T-cell (primary cell): ENCODE measurements at places on chromosomes 6 and 20. TPM values are rescaled to one million over a fixed set of nuclear protein-coding genes. Genes with fewer than 3 reads are reported as not detected.

DNA sequence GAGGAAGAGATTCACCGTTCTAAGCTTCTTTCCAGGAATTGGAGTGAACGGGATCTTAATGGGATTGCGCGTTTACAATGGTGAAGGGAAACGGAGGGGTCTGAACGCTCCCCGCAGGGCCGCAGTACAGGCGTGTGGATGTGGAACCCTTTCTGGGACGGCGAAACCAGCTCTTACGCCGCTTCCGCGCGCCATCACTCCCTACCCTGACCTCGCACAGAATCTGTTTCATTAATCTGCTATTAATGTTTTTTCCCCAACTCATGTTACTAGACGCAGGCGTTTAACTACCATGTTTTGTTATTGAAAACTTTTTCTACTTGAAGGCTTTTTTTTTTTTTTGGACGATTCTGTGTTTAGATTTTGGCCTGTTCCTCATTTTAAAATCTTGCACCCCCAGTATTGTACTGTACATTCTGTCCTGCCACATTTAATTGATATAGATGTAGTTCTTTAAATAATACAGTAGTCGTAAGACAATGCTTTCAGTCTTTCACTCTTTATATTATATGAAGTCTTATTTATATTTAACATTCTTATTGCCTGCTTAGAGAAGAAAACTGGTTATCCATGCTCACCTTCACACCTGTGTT lies 696 bp upstream of the SUPT3H start:
- DNase-seq: no peak
- H3K27ac ChIP-seq: peak overlapping the region; percentile 97
- H3K36me3 ChIP-seq: no peaks in the 10 kb centered on the region
- peak overlapping the region; percentile 91 for H3K4me3 ChIP-seq

DNA sequence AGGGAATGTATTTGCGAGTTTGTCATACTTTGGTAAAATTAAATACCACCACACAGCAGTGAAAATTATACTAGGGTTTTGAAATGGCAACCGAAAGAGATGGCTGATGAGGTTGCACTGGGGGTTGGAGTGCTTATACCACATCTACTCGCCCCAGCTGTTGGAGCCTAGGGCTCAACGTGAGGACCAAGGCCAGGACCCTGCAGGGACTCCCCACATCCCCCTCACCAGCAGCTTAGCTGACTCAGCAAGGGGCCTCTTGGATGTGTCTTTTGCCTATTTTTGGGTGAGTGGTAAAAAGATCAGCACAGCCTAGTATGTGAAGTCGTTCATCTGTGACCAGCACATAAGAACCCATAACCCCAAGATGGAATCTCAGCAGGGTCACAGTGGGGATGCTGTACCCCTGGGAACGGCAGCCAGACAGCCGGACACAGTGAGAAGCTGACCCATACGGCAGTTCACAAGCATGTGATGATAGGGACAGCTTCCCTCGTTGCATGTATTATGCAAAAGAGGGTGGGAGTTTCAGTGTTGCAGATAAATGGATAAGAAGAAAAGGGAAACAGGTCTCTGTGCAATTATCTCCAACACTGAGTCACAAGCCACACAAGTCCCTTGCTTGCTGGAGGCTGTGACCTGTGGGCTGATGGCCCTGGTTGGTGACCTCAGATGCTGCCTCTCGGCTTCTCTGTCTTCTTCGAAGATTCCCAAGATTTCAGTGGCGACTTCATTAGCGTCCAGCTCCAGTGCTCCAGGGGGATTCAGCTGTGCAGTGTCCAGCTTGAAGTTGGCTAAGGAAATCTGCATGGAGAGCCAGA lies 20.9 kb upstream of the SPO11 start:
- no peak overlapping the region for H3K27ac ChIP-seq
- no peaks in the 10 kb centered on the region for H3K4me1 ChIP-seq
- H3K36me3 ChIP-seq: no peaks in the 10 kb centered on the region
- no peaks in the 10 kb centered on the region for H3K27me3 ChIP-seq
- H3K4me3 ChIP-seq: no peak overlapping the region

Gene NOP56
- total RNA-seq: 279 TPM

Gene BRD2
- 358 TPM for total RNA-seq

DNA sequence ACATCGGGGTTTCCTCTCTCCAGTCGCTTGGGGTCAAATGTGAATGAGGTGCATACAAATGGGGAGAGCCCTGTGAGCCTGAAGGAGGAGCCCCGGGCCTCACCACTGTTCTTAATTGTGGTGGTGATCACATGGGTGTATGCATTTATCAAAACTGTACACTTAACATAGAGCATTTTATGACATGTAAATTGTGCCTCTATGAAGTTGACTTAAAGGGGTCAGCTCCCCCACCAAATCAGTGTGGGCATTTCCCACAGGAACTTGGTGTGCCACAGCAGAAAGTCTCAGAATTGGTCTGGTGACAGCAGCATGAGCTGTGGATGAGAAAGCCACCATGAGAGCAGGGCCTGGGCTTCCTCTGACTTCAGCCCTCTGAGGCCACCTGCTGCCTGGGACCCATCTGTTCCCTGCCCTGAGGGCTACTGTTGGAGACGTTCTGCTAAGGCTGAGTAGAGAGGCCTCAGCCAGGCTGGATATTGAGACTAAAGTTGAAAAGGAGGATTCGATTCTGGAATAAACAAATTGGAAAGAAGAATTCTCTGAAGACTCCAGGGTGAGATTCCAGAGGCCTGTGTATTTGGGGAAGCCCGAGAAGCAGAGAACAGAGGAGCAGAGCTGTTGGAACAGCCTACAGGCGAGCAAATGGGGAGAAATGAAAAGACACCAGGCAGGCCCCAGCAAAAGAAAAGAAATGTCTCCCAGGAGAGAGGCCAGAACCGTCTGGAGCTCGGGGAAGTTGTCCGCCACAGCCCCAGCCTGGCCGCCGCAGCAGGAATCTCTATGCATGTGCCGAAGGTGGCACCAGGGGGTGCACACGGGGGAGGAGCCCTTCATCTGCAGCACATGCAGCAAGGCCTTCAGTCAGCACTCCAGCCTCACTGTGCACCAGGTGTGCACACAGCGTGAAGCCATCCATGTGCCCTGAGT lies 37.6 kb upstream of the XRN2 start:
- no peak overlapping the region for H3K4me3 ChIP-seq
- H3K36me3 ChIP-seq: no peaks in the 10 kb centered on the region
- peaks cover 15% of the 10 kb centered on the region for H3K27me3 ChIP-seq

Gene HLA-DRB1
- total RNA-seq: 23.4 TPM

Gene SRMS
- not detected for total RNA-seq

DNA sequence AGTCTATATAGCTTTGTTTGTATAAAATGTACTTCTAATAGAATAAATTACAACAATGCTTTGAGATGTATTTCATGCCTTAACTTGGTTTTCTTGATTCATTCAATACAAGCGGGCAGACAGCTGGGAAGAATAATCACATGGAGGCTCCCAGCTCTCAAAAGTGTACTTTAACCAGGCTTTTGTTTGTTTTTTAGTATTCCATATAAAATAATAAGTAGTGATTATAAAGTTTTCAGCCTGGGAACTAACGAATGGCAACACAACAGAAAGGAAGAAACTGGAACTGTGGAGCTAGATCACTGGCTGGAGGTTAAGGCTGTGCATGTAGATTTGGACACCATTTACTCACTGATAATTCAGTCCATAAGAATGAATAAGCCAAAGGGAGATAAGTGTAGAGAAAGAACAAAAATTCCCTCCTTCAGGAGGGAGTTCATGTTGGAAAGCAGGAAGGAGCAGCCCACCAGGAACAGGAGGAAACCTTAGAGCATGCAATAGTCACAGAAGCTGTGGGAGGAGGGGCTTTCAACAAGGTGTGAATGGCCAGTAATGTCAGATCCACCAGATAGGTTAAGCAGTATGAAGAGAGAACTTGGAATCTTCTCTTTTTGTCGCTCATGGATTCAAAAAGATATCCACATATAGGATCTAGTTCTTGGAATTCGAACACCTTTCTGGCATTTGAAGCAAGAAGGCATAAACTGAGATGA lies 41.2 kb upstream of the SLC35D3 start:
- no peak overlapping the region for H3K27ac ChIP-seq
- no peaks in the 10 kb centered on the region for H3K36me3 ChIP-seq
- no peak overlapping the region for H3K4me3 ChIP-seq
- H3K27me3 ChIP-seq: no peaks in the 10 kb centered on the region
- no peak for DNase-seq

- H3K27ac ChIP-seq: no peak overlapping the region
- H3K4me1 ChIP-seq: no peaks in the 10 kb centered on the region
- H3K4me3 ChIP-seq: no peak overlapping the region
- H3K27me3 ChIP-seq: no peaks in the 10 kb centered on the region
Measured at GRCh38 chr6:93735099-93735498, 315.7 kb upstream of the EPHA7 start.

GRCh38 chr20:24648919-24649318 lies 179.5 kb downstream of the SYNDIG1 start:
- H3K36me3 ChIP-seq: no peaks in the 10 kb centered on the region
- H3K27ac ChIP-seq: no peak overlapping the region
- no peak for DNase-seq
- peaks cover 7% of the 10 kb centered on the region for H3K4me1 ChIP-seq
